Stimulated activated CD4-positive, alpha-beta T cell treated with anti-CD3 and anti-CD28 coated beads, Interleukin-2, amount 100 ng/mL, for 24 hours (primary cell): ENCODE measurements at places on chromosomes 13 and 19.

GRCh38 chr19:13984875-13985741, 21.0 kb downstream of the RFX1 start:
- peak; percentile 34 for DNase-seq

- no peak for DNase-seq
Observed at GRCh38 chr19:40005691-40006272, 8.9 kb downstream of the ZNF546 start.

DNA sequence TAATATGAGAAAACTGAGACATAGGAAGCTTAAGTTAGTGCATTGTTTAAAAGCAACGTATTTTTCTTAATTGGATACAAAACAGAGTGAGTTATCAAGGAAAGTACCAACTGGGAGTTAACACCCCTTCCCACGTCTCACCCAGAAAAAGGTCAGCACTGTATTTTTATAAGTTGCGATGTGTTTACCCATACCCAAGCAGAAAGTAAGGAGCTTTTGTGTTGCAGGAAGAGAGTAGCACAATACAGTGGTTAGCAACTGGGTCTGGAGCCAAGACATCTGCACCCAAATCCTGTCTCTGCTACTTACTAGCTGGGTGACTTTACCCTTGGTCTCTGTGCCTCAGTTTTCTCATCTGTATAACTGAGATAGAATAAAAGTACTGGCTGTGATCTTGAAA, 34.3 kb downstream of the FAM216B start:
- DNase-seq = no peak

- peak; percentile 82 for DNase-seq
Observed at GRCh38 chr19:41449079-41449864, 6.3 kb downstream of the ERICH4 start.

DNA sequence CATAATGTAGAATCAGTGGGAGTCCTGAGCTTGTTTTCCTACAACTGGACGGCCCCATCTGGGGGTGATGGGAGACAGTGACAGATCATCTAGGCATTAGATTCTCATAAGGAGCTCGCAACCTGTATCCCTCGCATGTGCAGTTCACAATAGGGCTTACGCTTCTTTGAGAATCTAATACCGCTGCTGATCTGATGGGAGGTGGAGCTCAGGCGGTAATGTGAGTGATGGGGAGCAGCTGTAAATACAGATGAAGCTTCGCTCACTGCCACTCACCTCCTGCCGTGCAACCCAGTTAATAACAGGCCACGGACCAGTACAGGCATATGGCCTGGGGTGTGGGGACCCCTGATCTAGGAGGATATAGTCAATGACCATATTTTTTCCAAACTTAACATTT, 38.8 kb downstream of the RCBTB1 start:
- no peak for DNase-seq

DNA sequence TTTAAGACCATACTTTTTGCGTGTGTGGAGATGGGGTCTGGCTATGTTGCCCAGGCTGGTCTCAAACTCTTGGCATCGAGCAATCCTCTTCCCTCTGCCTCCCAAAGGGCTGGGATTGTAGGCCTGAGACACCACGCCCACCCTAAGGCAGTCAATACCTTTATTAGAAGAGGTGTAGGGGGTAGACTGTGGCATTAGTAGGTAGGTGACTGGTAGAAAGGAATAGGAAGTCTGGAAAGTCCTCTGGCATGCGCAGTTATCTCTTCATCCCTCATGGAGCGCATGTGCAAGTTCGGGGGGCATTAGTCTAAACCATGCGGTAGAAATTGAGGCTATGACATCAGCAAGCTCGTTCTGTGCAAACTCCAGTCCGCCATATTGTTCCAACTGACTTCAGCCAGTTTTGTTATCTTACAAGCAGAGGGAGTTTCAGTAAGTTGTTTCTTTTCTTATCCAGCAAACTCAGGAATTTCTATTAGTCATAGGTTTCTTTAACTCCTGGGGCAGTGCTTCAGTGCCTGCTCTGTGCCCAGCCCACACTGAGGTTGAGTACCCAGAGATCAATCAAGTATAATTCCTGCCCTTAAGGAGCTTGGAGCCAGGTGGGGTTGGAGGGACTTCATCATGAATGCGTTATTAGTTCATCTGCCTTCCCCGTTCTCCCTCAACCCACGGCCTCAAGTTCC, 7.3 kb upstream of the RANBP3 start:
- DNase-seq = no peak

GRCh38 chr19:41324921-41325639, 15.1 kb downstream of the CCDC97 start:
- DNase-seq = no peak

GRCh38 chr13:27851096-27851850, 59.0 kb downstream of the GSX1 start:
- DNase-seq = no peak

- peak; percentile 13 for DNase-seq
Observed at GRCh38 chr19:18232540-18233223, 6.4 kb upstream of the PDE4C start.

DNA sequence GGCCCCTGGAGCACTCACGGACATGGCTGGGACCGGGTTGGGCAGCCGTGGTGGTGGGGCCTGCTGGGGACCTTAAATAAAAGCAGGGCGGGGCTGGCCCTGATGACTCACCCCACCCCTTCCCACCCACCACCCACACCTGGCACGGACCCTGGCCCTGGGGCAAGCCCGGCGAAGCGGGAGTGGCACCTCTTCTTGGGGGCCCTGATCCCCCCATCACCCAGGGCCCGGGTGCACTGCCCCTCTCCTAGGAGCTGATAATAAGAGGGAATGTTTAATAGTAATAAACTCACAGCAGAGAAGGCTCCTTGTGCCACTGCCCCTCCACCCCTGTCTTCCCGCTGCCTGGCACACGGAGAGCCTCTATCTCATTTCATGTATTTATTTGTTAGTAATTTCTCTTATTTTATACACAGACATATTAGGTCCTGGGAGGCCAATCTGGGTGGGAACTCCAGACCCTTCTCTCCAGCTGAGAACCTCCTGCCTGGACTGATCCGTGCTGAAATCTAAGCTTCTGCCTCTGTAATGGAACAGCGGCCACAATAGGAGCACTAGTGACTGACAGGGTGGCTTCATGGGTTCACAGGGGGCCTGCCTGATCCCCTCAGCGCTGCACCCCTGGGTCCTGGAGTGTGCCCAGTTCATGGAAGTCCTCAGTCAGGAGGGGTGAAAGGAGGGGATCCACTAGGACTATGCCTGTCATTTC, at the start of gene LGALS7:
Gene LGALS7, minus strand, starts transcription at position 49 of the 709 bp plus-strand sequence. Its CDS starts 25 bp downstream, at position 24.
- DNase-seq = no peak

DNA sequence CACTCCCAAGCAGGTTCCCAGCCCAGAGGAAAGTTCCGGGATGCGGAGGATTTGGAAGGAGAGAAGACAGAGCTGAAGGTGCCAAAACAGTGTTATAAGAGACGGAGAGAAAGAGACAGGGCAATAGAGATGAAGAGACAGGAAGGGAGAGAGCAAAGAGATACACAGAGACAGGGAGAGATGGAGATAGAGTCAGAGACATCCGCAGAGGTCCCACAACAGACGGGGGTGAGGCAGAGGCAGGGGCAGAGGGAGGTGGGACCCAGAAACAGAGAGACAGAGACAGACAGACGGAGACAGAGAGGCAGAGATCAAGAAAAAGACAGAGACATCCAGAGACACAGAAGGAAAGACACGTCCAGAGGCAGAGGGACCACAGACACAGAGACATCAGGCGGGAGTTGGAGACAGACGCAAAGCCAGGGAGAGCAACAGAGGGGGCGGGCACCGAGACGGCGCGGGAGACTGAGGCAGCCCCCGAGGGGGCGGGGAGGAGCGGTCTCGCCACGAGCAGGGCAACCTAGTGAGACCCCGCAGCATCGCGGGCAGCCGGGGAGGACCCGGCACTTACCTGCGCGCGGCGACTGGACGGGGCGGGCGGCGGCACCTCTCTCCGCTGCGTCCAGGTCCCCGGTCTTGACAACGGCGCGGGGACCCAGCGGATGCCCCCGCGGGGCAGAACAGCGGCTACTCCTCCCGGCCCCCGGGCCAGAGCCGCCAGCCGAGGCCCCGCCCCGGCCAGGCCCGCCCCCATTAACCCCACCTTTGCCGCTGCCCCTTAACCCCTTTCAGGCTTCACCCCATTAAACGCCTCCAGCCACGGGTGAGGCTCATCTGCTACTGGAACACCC, at the start of gene GPR4:
Gene GPR4, minus strand, starts transcription at position 689 of the 851 bp plus-strand sequence. CDS start 10,346 bp downstream, outside the sequence.
- no peak for DNase-seq

DNA sequence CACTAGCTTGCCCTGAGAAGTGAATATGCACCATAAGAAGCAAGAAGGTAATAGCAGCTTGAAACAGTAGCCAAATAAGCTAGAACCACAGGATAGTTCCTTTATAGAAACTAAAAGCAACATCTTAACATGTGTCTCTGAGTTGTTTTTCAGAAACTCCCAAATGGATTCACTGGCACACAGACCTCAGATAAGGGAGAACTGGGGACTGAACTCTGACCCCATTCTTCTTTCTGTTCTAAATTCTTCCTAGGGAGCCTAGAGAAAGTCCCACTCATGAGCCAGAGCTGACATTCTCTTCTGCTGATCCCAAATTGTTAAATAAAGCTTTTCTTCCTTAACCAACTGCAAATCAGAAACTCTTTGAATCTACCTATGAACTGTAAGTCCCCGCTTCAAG, 146.1 kb downstream of the PCDH9 start:
- no peak for DNase-seq

GRCh38 chr13:106610486-106610885, 42.5 kb upstream of the ARGLU1 start:
- DNase-seq = no peak

DNA sequence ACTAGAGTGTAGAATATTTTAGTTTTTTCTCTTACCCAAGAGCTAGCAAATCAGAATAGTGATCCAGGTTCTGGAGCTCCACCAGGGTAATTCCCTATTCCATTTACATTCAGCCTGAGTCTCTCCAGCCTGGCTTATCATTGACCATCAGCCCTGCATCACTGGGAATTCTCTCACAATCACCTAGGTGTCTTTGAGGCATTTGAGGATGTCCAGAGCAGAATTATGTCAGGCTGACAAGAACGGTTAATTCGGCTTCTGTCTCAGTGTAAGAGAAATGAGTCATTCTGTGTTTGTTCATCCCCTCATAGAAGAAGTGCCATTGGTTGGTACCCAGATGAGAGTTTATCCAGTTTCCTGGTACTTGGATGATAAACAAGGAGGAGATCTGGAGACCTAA, 180.5 kb downstream of the ZNF737 start:
- DNase-seq = no peak

- peak; percentile 60 for DNase-seq
Observed at GRCh38 chr19:5434970-5435641, 20.1 kb upstream of the ZNRF4 start.

- peak; percentile 34 for DNase-seq
Observed at GRCh38 chr19:2231621-2232221, 4.4 kb downstream of the PLEKHJ1 start.

GRCh38 chr13:25844559-25845434, 207.0 kb downstream of the SHISA2 start:
- no peak for DNase-seq

DNA sequence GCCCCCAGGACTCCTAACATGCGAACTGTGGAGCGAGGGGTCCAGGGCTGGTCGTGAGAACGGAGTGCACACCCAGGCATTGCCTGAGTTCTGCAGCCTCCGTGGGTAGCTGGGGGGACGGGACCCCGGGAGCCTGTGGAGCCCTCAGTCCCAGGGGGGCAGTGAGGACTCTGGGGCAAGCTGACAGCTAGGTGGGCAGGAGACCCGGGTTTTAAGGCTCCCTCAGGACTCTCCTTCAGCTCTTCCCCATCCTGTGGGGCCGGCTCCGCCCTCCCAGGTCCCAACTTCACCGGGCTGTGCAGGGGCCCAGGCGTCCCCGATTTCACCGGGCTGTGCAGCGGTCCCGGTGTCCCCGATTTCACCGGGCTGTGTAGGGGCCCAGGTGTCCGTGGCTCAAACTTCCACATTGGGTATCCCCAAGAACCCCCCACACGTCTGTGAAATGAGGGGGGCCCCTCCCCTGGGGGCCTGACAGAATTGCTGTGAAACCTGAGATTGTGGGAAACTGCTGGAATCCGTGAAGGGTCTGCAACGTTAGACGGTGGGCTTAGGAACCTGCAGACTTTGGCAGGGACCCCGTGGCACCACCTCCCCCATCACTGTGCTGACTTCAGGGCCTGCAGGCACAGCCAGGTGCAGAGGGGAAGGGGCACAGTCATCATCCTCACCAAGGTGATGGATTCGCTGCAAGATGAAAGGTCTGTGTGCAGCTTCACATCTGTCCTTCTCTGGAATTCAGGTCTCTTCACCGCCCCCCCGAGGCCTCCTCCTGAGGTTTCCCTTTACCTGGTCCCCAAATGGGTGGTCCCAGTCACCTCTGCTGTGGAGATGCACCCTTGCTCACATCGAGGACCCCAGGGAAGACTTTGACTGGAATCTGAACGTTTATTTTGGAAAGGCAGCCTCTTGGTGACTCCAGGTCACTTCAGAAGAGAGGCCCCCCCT, 73.2 kb upstream of the MCF2L start:
- DNase-seq = no peak

- DNase-seq = no peak
Observed at GRCh38 chr13:49586717-49587116, 1.4 kb upstream of the RCBTB1 start.

GRCh38 chr19:54707962-54708361, 16.3 kb upstream of the KIR3DL3 start:
- no peak for DNase-seq

DNA sequence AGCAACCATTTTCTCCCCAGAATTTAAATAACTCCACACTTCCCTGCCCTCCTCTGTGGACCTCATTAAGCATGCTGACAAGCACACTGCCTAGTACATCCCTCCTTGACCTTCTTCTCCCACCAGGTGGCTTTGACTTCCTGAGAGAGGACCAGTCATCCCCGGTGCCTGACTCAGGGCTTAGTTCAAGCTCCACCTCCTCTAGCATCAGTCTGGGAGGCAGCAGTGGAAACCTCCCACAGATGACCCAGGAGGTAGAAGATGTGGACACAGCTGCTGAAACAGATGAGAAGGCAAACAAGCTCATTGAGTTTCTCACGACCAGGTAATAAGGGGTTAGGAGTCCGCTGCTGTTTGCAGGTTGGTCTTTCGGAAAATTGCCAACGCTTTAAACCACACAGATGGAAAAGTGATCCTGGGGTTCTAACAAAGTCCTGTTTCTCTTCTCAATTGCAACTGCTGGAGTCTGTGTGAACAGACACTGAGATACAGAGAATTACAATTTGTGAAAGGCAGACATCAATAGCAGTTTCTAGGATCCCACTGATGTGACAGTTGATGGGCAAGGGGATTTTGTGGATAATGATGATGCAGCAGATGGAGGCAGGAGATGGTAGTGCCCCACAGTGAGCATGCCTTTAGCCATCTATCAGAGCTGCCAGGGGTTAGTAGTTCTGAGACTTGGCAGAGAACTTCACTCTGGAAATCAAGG, 86.7 kb downstream of the ZAR1L start:
- no peak for DNase-seq

DNA sequence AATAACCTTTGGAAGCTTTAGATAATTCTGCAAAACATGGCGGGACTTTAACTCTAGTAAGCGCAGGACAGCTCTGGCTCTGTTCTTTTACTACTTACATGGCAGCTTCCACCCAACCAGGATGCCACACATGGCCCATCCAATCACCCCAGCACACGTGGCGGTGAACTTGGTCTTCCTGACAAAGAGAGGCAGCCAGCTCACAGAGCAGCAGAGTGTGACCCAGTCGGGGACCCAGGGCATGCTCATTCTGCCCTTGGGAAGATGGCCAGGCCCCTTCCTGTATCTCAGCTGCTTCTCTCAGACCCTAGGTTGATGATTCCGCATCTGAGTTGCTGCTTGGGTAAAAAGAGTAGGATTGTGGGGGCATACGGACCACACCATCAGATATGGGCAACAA, 172.1 kb downstream of the USP12 start:
- DNase-seq = no peak
